ENCODE measurements at places on chromosomes 1 and 21.

DNA sequence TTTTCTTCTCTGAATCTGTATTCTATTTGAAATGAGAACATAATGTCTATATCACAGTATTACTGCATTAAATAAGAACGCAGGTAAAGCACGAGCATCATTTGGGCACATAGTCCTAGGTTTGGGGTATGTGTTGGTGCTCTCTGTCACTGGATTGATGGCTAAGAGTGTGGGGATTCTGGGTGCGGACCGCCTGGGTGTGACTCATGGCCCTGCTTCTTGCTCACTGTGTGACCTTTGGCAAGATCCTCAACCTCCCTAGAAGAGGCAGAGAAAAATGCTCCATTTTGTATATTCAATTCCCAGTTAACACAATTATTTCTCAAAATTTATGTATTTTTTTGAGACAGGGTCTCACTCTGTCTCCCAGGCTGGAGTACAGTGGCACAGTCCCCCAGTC, 99.7 kb downstream of the LAMC2 start:
- DNase-seq = no peak

DNA sequence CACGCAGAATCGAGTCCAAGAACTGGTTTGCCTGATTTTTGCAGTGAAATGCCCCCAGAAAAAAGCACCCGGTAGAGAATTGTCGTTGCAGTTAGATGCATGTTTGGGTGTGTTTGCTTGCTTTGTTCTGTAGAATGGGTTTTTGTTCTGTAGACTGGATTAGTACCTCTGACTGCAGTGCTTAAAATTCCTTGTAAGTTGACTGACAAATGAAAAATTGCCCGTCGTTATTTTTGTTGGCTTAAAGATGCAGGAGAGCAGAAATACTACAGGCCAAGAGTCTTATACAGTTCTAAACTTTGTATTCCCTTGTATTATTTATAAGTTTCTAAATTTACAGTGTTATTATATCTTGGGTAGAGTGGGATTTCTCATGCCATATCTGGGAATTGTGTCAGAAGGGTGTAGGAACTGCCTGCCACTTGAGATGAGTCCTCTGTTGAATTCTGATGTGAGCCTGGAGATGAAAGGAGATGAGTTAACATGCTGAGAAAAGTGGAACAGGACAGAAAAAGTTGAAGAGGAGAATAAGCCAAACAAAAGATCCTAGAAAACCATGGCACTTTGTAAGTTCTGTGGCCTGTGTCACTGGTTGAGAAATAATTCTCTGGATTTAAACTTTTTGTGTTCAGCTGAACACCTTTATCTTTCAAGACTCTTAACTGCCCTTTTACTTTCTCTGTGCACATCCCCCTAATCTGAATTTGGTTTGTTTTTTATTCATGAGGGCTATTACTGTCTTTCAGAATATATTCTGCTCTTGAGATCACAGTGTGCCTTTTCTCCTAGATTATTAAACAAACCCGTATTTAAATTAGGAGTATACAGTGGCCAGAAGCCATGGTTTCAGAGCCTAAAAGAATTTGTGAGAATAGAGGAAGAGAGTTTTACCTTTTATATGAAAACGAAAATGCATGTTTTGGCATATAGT, 1.4 kb downstream of the DESI2 start:
- DNase-seq = no peak

DNA sequence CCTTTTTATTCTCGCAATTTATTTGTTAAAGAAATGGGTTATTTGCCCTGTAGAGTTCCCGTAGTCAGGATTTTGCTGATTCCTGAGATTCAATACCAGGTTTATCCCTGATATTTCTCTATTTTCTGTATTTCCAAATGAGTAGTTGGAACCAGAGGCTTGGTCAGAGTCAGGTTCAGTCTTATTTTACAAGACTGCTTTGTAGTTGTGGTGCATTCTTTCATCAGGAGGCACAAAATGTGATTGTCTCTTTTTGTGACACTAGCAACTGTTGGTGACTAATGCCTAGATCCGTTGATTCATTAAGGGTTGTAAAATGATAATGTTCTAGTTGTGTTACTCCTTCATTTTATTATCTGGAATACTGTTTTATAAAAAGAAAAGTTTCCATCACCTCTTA, 95.5 kb upstream of the TPTE start:
- no peak for DNase-seq

GRCh38 chr1:160884579-160884978, 401 bp downstream of the ITLN1 start:
- no peak for DNase-seq

DNA sequence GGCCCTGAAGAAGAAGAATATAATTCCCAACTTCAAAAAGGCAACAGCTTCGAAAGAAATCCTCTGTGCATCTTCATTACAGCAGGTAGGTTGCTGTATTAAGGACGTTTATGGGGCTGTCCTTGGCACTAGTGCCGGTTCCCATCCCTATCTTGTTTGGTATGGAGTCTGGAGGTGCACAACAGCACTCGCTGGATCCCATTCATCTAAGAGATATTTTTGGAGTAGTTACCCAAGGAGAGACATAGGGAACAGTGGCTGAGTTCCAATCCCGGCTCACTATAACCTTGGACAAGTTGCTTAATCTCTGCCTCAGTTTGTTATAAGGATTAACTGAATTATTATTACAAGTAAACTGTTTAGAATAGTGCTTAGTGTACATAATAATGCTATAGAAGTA, 106.4 kb downstream of the TRABD2B start:
- no peak for DNase-seq
